ENCODE measurements at places on chromosomes 2 and 18. TPM values are rescaled to one million over a fixed set of nuclear protein-coding genes. Genes with fewer than 3 reads are reported as not detected.

HRH4 gene
- total RNA-seq: 0.07 TPM

LYG1 gene
- total RNA-seq: 1.3 TPM

- H3K27ac ChIP-seq: peak overlapping the region; percentile 76
- peaks cover 88% of the 10 kb centered on the region for H3K4me1 ChIP-seq
- peak overlapping the region; percentile 30 for H3K4me3 ChIP-seq
Measured at GRCh38 chr2:54604871-54605270, 118.6 kb upstream of the EML6 start.

- no peak overlapping the region for H3K27ac ChIP-seq
- H3K36me3 ChIP-seq: no peaks in the 10 kb centered on the region
- no peak overlapping the region for H3K4me3 ChIP-seq
Measured at GRCh38 chr2:198096002-198096401, 291.6 kb downstream of the PLCL1 start.

DNA sequence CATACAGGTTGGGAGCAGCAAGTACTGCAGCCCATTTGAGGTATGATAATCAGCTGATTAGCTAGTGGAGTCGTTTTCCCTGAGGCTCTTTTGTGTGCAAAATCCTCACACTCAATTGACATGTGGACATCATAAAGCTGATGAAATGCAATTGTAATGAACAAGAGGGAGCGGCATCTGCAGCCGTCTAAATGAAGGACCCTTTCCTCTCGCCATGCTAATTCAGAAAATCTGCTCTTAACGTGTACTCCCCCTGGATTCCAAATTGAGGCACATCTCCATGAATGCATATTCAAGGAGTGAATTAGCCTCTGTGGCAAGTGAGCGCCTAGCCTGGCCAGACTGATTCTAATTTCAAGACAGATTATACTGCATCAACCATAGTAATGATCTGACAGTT, 260.9 kb upstream of the ATP5MC3 start:
- no peaks in the 10 kb centered on the region for H3K36me3 ChIP-seq
- peaks cover 3% of the 10 kb centered on the region for H3K27me3 ChIP-seq
- no peak overlapping the region for H3K4me3 ChIP-seq

Measured in activated CD4-positive, alpha-beta T cell treated with anti-CD3 and anti-CD28 coated beads, Interleukin-2, amount 10 ng/mL, durations not matched to agents 7 days and 5 days (primary cell).